ENCODE measurements at places on chromosomes 16 and 17. TPM values are rescaled to one million over a fixed set of nuclear protein-coding genes. Genes with fewer than 3 reads are reported as not detected.

HLF gene
- not detected for polyA plus RNA-seq

ABCC6 gene
- polyA plus RNA-seq = 3.7 TPM

SHISA9 gene
- not detected for polyA plus RNA-seq

TP53TG3C gene
- polyA plus RNA-seq = not detected

TBC1D3G gene
- not detected for polyA plus RNA-seq

IGSF6 gene
- polyA plus RNA-seq = not detected

SCIMP gene
- not detected for polyA plus RNA-seq

CYGB gene
- 7.4 TPM for polyA plus RNA-seq

FMNL1 gene
- polyA plus RNA-seq = 1.8 TPM

RAD51C gene
- 36.1 TPM for polyA plus RNA-seq

TMEM98 gene
- polyA plus RNA-seq = 260 TPM

SLFN13 gene
- polyA plus RNA-seq = 3.1 TPM

CCL17 gene
- not detected for polyA plus RNA-seq

ITGAL gene
- polyA plus RNA-seq = not detected

FOXO3B gene
- 4.8 TPM for polyA plus RNA-seq

C17orf107 gene
- polyA plus RNA-seq = 1.0 TPM

TAC4 gene
- polyA plus RNA-seq = not detected

CA5A gene
- polyA plus RNA-seq = not detected

CMTM1 gene
- 1.7 TPM for polyA plus RNA-seq

TEKT1 gene
- polyA plus RNA-seq = not detected

KCNH4 gene
- polyA plus RNA-seq = 0.01 TPM

SEZ6L2 gene
- polyA plus RNA-seq = 5.0 TPM

KRTAP17-1 gene
- polyA plus RNA-seq = not detected

CDRT15 gene
- polyA plus RNA-seq = not detected

ZNF19 gene
- 1.9 TPM for polyA plus RNA-seq

KLHL10 gene
- 0.06 TPM for polyA plus RNA-seq

CBLN1 gene
- polyA plus RNA-seq = not detected

SOX8 gene
- polyA plus RNA-seq = not detected

SULT1A2 gene
- 0.12 TPM for polyA plus RNA-seq

SLC2A4 gene
- polyA plus RNA-seq = 0.15 TPM

ZNF785 gene
- 6.6 TPM for polyA plus RNA-seq

TUBB3 gene
- 173 TPM for polyA plus RNA-seq

SMIM36 gene
- not detected for polyA plus RNA-seq

CACNA1G gene
- polyA plus RNA-seq = not detected

PNPO gene
- 15.2 TPM for polyA plus RNA-seq

MLLT6 gene
- 17.3 TPM for polyA plus RNA-seq

FOXJ1 gene
- not detected for polyA plus RNA-seq

NUBP1 gene
- polyA plus RNA-seq = 23.0 TPM

AHSP gene
- polyA plus RNA-seq = not detected

TEKT3 gene
- polyA plus RNA-seq = 0.69 TPM

NPIPB2 gene
- 5.2 TPM for polyA plus RNA-seq

DNAH9 gene
- polyA plus RNA-seq = not detected

AOC3 gene
- polyA plus RNA-seq = 0.12 TPM

SLC5A2 gene
- not detected for polyA plus RNA-seq

HAS3 gene
- 0.62 TPM for polyA plus RNA-seq

LITAFD gene
- polyA plus RNA-seq = not detected

TMEM106A gene
- polyA plus RNA-seq = 4.5 TPM
